Spinal cord (tissue), 10 donors: ENCODE measurements at places on chromosomes 1 and 21.

DNA sequence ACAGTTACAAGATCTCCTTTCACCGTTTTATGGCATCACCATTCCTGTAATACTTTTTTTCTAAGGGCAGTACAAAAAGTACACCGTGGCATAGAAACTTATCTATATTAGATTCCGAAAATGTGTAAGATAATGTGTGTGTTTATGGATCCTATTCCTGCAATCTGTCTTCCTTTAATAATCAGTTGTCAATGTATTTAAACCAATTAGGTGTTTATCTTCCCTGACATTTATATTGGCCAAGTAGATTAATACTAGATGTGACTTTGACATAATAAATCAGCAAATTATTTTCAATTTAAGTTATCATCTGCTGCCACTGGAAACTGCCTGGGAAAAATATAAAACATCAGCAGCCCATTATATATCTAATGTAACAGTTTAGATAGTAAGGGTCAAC lies 770.3 kb upstream of the ADGRL2 start:
- DNase-seq, result no peak

- no peak for DNase-seq
Observed at GRCh38 chr1:192817246-192817645, 8.4 kb downstream of the RGS2 start.

- no peak for DNase-seq
Observed at GRCh38 chr1:240413732-240414131, 198.2 kb downstream of the GREM2 start.

GRCh38 chr21:36887963-36888362 lies 78.5 kb downstream of the HLCS start:
- DNase-seq, result no peak

DNA sequence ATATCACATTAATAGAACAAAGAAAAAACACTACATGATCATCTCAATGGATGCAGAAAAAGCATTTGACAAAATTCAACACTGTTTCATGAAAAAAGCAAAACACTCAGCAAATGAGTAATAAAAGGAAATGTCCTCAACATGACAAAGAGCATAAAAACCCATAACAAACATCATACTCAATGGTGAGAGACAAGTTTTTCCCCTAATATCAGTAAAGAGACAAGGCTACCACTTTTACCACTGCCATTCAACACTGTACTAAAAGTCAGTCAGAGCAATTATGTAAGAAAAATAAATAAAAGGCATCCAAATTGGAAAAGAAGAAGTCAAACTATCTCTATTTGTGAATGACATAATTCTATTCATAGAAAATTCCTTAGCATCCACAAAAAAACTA lies 64.3 kb downstream of the ZNF644 start:
- DNase-seq, result no peak

DNA sequence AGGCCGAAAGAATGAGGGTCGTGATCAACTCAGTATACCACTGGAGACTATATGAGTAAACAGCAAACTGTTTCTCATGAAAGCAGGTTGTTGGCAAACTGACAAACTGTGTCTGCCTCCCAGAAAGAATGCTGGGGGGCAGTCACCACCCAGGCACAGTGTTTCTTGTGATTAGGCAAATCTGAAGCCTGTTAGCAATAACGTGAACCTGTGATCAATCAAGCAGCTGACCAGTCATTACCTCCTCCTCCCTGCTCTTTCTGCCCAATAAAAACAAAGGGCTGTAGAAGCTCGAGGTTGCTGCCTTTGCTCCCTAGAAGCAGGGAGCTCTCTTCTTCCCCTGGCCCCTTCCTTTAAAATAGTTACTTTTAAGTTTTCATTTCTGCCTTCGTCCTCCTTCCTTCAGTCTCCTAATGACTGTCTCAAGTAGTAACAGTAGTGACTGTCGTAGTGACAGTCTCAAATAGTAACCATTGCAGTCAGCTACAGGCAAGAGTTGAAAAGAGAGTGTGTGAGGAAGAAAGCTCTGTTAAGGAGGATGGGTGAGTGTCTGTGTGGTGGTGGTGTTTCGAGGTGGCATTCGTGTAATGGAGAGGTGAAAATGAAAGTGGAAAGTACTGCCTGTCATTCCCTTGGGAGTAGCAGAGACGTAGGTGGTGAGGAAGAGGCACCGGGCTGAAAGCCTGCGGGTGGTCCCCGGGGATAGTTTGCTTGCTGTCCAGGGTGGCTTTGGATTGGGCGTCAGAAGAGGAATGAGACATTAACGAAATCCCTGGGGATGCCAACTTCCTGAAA lies 14.5 kb downstream of the HHAT start:
- DNase-seq, result no peak

DNA sequence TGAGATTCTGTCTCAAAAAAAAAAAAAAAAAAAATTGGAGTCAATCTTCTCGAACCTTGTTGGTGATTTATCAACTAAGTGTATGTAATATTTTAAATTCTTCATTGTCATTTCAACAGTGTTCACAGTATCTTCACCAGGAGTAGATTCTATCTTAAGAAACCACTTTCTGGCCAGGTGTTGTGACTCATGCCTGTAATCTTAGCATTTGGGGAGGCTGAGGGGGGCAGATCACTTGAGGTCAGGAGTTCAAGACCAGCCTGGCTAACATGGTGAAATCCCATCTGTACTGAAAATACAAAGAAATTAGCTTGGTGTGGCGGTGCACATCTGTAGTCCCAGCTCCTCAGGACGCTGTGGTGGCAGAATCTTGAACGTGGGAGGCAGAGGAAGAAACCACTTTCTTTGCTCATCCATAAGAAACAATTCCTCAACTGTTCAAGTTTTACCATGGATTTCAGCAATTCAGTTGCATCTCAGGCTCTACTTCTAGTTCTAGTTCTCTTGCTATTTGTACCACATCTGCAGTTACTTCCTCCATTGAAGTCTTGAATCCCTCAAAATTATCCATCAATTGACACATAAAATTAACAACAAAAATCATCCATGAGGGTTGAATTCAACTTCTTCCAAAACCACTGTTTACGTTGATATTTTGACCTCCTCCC lies 30.4 kb upstream of the EYA3 start:
- no peak for DNase-seq

GRCh38 chr1:151837197-151837596 lies 2.4 kb downstream of the C2CD4D start:
- DNase-seq, result no peak

- DNase-seq, result no peak
Observed at GRCh38 chr1:20361805-20362381, 71.2 kb downstream of the VWA5B1 start.

DNA sequence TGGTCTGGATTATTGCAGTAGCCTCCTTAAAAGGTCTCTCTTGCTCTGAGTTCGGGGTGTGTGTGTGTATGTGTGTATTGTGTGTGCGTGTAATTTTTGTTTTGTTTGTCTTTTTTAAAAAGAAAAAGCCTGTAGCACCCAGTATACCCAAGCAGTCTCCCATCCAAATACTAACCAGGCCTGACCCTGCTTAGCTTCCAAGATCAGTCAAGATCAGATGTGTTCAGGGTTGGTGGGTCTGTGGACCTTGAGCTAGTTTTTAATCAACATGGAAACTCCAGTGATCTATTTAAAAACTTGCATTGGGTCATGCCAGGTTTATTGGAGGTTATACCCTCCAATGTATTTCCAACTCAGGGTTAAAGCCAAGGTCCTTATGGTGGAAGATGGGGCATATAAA lies 40.3 kb downstream of the FNBP1L start:
- no peak for DNase-seq

DNA sequence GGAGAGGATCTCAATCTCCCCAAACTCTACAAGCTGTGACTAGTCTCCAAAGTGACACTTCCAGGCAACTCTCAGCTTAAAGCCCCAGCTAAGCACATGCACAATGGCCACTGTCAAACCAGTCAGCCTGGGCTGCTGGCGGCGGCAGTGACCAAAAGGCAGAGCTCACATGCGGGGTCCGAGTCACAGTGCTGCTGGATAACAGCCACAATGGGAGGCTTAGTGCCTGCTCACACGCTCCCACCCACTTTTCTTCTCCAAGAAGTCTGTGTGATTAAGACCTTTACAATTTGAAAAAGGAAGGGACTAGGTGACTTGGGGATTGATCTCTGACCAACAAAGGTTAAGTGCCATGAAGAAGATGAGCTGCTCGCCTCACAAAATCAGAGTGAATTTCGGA lies 16.8 kb downstream of the RIPK4 start:
- DNase-seq, result no peak

DNA sequence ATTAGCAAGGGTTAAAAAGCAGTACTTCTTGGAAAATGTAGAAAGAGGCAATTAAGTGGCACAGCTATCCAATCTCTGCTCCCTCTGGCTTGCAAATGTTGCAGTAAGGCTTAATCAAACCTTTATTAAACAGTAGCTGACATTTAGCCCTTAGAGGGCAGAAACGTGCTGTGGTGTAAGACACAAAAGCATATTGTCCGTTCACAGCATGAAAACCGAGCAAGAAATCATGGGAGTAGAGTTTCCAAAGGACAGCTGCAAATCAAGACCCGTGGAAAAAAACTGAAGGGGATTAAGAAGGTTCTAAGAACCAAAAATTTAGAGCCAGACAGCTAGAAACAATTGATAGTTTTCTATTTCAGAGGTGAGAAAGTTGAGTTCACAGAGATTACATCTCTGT lies 13.1 kb downstream of the ZP4 start:
- peak; percentile 72 for DNase-seq

DNA sequence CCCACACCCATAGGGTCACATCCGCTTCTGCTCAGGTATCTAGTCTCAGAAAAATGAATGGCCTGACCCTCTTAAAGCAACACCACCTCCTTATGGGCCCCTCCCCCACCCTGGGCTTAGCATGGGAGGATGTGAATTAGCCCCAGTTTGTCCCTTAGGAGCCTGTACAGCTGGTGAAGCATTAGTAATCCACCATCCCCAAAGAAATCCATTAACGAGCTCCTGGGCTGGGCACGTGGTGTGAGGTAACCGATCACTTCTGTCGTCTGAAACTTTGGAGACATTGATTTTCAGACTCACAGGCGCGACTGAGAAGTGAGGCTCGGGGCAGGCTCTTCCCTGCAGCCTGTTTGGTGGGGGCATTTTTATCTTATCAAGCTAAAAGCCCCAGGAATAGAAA lies 10.5 kb downstream of the RASSF5 start:
- no peak for DNase-seq

- DNase-seq, result no peak
Observed at GRCh38 chr1:109821831-109822745, 58.4 kb upstream of the EPS8L3 start.

DNA sequence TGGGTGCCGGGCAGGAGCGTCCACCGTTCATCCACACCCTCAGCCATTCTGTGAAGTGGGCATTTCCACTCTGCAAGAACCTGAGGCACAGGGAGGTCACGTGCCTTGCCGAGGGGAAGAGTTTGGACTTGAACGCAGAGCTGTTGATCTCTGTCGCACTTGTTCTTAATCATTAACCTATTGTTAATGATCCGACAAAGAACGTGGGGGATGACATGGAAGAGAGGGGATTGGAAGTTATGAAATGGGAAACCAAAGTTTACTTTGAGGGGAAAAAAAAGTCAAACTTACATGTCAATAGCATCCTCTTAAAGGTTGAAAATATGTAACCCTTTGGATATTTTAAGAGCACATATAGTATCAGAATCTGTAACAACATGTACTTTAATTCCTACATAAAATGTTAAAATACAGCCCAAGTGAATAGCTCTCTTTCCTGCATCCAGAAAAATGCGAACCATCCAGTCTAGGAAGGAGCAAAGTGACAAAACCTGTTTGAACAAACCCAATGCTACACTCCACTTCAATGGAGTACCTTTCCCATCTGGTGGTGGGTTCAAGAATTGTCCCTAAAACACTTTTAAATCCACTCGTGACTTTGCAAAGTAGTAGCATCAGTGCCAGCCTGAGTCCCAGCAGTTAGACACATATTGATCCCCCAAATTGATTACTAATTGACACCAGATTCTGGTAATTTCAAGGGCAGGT lies 75.5 kb downstream of the SETD4 start:
- no peak for DNase-seq

GRCh38 chr1:45146833-45147232 lies 59.6 kb downstream of the ZSWIM5 start:
- no peak for DNase-seq

DNA sequence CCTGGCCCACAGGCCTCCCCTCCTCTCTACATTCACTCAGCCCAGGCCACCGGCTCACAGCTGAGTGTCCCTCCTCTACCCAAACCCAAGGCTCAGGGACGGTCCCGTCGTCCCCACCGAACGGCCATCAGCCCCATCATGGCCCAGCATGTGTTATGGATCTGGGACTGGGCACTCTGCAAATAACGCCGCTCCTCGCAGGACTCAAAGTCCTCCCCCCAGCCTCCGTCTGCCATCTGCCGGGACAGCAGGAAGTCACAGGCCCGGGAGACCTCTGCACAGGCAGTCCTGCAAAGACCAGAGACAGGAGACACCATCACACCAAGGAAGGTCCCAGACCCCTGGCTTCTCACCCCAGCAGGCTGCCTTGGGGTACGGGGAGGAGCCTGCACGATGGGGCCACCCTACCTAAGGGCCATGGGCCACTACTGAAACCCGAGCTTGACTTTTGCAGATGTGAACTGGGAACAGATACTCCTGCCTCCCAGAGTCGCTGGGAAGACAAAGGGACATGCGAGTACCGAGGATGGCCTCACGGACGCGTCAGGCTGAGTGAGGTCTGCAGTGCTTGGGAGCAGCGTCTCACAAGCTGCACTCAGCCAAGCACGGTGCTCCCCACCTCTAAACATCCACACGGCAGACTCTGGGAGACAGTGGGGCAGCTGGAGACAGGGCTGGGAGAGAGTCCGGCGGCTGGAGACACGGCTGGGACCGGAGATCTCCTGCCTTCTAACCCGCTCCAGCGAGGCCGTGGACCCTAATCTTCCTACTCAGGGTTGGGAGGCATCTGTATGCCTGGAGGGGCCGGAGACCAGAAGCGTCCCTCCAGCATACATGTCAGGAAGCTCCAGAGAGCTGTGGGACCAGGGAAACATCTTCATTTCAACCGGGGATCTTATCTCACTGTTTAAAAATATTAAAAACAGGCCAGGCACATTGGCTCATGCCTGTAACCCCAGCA lies 10.4 kb upstream of the SPATC1L start:
- DNase-seq, result no peak

DNA sequence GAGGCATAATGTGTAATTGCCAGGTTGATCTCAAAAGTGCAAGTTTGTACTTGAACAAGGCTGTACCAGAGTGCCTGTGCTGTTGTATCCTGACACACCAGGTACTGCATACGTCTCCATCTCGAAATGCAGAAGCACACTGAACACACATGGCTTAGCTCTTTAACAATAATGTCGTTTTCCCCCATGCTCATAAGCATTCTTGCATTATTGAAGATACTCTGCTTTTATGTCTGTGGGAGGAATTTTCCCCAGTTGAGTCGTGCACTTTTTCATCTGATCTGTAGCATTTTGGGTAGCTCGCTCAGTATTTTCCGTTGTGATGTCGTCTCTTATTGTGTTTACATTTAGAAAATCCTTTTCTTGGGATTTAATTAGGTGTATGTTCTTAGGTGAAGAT lies 98.7 kb downstream of the PCBP3 start:
- no peak for DNase-seq

DNA sequence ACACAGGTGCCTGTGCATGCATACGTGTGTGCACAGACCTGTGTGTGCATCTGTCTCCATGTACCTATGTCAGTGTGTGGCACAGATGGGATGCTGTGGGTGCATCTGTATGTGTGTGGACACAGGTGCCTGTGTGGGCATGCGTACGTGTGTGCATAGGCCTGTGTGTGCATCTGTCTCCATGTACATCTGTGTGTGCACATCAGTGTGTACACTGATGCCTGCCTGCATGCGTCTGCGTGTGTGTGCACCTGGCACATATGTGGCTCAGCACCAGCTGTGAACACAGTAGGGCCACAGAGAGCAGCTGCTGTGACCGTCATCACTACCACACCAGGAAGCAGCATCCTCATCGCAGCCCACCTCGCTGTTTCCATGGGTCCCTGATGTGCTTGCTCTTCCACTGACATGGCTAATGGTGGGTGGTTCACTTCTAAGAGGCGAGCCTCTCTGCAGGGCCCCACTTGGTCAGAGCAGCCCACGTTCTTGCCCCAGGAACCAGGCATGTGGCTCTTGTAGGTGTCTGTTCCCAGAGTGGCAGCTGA lies 9.6 kb upstream of the SPATC1L start:
- DNase-seq, result no peak
